ENCODE measurements at places on chromosomes 5 and 9.

DNA sequence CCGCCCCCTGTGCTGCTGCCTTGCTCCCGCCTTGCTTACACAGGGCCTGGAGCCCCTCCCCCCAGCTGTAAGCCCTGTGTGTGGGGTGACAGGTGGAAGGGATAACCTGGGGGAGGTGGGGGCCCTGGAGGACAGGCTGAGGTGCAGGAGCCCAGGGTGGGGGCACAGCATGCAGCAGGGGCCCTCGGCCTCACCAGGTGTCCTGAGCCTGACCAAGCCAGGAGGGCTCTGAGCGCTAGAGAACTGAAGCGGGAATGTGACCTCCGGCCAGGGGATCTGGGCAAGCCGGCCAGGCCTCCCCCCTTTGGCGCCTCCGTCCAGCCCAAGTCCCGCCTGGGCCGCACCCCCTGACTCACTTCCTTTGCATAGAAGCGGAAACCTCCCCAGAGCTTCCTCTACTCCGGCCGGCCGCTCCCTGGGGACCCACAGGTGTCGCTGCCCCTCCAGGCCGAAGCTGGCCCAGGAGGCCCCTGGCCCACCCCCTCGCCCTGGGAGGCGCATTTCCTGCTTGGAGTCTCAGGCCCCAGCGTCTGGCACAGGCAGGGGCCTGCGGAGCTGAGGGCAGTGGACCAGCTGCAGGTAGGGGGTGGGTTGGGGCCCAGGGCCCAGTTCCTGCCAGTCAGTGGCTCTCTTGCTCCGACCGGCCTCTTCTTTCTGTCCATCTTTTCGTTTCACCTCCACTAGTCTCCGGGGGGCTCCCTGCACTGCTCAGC is at the start of gene TOR4A:
TOR4A (plus strand) TSS at position 398 of the 713 bp plus-strand sequence. CDS start 964 bp downstream, outside the sequence.
- peak; percentile 91 for DNase-seq

GRCh38 chr9:123360161-123361085 is 4.4 kb downstream of the CRB2 start:
- peak; percentile 77 for DNase-seq

GRCh38 chr5:80189201-80189600 is 66.6 kb downstream of the SERINC5 start:
- no peak for DNase-seq

DNA sequence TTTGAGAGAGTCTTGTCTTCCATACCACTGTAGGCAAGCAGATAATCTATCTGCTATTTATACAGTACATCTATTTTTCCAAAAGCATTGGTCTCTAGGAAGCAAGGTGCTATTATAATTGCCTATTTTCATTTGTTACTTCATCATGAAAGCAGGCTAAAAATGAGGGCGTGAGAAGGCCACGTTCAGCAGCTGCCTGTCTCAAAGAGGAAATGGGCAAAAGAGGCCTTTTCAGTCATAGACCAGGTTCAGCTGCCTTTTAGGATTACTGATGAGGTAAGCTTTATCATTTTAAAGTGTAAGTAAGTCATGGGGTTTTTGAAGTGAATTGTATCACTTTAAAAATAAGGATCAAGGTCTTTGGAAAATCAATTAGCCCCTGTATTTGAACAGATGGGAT is 1091.1 kb upstream of the DMAC1 start:
- DNase-seq: no peak

- DNase-seq: no peak
Measured at GRCh38 chr9:128026773-128027541, 40.2 kb downstream of the NAIF1 start.

DNA sequence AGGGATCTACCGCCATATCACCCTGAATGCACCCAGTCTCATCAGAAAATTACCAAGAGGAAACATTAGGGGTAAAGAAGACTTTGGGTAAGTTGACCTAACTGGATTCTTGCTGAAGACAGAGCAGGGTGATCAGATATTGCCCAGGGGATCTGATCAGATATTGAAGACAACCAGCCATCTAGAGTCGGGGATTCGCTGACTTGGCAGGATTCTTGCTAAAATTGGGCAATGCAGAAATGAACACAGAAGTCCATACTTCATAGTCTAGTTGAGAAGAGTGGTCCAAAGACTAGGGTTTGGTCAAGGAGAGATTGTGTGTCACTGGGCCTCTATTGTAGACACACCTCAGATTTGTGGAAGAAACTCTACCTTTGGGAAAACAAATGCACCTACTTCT is 107.2 kb downstream of the SV2C start:
- no peak for DNase-seq

GRCh38 chr5:9437741-9438240 is 108.1 kb downstream of the SEMA5A start:
- no peak for DNase-seq

- no peak for DNase-seq
Measured at GRCh38 chr9:120526534-120526933, 53.4 kb downstream of the CDK5RAP2 start.

- DNase-seq: no peak
Measured at GRCh38 chr5:143108498-143109128, 294.9 kb downstream of the NR3C1 start.

DNA sequence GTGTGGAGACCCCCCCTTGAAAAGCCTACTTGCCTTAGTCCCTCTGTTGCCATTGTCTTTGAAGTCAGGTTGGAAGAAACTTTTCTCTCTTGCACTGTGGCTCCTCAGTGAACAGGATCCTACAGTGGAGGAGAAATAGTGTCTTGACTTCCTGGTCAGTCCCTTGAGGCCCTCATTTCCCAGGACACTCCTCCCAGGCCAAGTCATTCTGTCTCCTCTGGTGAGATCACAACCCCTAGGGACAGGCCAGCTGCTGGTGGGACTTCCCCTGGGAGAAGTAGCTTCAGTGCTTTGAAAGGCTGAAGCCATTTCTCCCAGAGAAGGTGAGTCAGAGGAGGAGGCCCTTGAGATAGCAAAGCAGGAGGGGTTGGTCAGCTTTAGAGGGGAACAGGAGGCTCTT is 10.1 kb upstream of the GRIA1 start:
- DNase-seq: no peak

DNA sequence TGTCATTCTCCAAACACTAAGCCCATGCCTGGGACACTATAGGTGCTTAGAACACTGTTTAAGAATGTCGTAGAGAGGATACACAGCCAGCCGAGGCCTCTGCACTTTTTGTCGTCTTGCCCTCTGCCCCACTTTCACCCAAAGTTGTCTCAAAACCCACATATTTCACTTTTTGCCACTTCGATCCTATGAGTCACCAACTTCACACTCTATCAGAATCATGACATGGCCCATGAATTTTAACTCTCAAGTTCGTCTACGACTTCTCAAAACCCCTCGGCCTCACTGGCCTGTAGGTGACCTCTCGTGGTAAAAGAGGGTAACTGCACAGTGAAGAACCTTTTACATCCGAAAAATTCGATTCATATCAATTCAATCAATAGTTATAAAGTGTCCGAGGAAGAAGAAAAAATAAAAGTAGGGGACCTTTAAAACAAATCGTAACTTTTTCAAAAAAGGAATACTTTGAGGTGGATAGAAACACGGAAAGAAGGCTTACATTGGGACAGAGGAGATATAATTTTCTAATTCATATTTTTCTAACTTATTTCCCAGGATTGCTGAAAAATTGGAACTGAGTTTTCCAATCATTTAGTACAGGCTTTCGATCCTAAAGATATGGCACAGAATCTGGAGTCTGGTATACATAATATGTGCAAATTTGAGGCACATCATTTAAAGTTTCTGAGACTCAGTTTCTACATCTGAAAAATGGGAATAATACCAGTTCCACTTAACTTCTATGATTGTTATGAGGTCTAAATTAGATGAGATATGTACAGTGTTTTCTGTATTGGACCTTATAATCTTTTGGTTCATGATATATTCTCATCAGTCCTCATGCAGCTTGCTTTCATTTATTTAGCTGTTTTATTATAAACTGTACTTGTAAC is 122.6 kb downstream of the APBA1 start:
- peak; percentile 57 for DNase-seq

DNA sequence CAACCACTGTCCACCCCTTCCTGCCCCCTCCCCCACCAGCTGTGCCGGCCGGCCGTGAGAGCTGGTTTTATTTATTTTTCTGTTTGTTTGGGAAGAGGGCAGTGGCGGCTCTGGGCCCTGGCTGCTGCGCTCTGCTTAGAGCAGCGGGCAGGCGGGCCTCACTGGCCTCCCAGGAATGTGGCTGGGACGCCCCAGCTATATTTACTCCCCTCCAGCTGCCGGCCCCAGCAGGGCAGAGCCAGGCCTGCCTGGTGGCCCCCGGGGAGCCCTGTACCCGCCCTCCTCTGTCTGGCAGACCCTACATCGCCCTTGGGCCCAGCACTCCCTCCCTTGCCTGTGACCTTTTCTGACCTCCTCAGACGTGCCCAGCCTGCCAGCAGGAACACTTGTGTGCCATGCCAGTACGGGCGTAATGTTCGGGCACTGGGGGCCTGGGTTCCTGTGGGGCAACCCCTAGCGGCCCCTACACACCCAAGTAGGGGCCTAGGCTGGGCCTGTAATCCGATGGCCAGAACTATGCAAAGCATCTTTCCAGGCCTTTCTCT is 7.7 kb downstream of the CXXC5 start:
- DNase-seq: no peak

DNA sequence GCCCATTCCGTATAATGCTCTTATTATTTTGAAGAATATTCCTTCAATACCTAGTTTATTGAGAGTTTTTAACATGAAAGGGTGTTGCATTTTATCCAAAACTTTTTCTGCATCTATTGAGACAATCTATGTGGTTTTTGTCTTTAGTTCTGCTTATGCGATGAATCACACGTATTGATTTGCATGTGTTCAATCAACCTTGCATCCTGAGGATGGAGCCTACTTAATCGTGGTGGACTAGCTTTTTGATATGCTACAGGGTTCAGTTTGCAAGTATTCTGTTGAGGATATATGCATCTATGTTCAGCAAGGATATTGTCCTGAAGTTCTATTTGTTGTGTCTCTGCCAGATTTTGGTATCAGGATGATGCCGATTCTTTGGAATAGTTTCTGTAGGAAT is 1070.3 kb upstream of the CDH18 start:
- DNase-seq: no peak

GRCh38 chr5:33675958-33676464 is 215.8 kb downstream of the ADAMTS12 start:
- DNase-seq: no peak

GRCh38 chr9:109843641-109844040 is 63.6 kb downstream of the PALM2AKAP2 start:
- no peak for DNase-seq

- peak; percentile 16 for DNase-seq
Measured at GRCh38 chr9:125241863-125242739, 958 bp upstream of the HSPA5 start.

DNA sequence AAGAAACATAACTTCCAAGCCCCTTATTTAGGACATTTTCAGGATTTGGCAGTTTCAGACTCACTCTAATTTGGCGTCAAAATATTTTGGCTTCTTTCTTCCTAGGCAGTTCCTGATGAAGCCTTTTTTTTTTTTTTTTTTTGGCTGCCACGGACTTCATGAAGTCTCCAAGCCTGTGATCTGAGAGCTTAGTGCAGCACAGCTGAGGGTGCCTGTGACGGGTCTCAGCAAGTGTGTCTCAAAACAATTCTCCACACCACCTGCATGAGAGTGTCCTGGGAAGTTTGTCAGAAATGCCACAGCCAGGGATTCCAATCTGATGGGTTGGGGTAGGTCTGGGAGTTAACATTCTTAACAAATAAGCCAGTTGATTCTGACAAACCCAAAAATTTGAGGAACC is 6.0 kb upstream of the ESM1 start:
- no peak for DNase-seq

DNA sequence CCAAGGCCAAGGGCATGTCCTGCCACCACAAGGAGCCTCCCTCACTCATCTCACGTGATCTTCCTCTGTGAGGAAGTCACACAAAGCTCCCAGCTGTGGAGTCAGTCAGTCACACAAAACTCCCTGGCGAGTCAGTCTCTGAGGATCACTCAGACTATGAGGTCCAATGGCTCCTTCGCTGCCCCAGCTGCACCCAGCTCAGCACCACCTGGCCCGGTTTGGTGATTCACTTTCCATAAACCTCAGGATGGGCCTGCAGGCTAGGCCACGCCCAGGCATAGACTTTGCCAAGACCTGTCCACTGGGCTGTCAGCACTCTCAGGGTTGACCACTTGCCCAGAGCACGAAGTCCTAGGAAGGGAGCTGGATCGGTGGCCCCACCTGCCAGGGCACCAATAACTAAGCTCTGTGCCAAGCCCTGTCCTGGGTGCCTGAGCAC is 233.8 kb downstream of the HSPA4 start:
- DNase-seq: peak; percentile 82

DNA sequence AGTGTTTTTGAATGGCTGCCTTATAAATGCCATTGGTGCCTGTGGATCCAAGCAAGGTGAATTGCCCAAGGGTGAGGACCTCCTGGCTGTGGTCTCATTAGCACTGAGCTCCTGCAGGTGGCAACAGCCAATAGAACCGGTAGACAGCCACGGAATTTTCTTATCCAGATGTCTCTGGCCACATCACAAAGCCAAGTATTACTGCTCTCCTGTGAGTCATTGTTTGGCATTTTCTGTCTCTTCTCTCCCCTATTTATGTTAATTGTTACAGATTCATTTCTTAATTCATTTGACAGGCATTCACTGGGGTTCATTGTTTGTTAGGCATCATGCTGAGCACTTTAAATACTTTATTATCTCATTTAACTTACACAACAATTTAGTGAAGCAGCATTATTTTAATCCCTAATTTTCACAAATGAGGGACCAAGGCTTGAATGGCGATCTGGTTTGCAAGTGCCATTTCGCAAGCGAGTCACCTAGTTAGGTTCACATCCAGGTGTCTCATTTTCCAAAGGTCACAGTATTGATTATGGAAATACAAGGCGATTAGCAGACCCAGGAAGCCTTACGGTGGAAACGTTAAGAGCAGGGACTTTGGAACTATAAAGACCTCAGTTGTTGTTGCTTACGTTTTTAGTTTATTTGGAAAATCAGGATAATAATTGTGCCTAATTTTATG is 58.2 kb upstream of the DPYSL3 start:
- DNase-seq: peak; percentile 87

DNA sequence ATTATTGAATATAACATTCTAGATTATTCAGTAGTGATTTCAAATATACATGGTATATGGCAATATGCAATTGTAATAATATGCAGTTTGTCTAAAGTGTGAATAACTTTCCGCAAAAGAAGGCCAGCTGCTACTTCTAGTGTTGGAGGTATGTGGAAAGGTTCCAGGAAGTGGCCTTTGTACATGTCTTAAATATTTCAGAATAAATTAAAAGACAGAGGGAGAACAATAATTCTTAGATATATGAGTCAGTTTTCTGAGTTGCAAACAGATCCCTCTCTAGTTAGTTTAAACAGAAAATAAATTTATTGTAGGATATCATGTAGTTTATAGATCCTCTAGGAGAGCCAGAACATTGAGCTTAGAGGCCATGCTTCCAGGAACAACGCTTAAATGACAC is 210.8 kb upstream of the ELL2 start:
- DNase-seq: no peak

DNA sequence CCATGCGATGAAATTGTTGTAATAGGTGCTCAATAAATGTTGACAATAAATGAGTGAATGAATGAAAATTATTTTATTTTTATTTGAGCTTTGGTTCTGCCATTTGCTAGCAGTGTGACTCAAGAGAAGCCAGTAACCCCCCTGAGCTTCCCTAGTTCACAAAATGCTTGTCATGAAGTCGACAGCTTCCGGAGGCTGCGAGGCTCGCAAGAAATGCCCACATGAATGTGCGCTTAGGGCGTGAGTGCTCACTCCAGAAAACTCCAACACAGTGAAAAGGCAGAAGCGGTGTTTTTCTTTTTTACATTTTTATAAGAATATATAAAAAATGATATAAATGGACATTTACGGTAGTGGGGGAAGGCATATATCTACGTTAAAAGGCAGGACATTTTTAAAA is 26.5 kb downstream of the CDKN2A start:
- no peak for DNase-seq

- DNase-seq: no peak
Measured at GRCh38 chr5:149036168-149036567, 26.7 kb downstream of the SH3TC2 start.

- DNase-seq: no peak
Measured at GRCh38 chr5:32326216-32326772, 13.6 kb upstream of the MTMR12 start.

Data from urothelium cell line (cell line).